Activated B cell treated with CpG ODN at 0.5 μM for 24 hours (primary cell): ENCODE measurements at places on chromosomes 16 and 17. TPM values are rescaled to one million over a fixed set of nuclear protein-coding genes. Genes with fewer than 3 reads are reported as not detected.

The CA7 gene
- total RNA-seq = not detected in 2 replicates

The SOST gene
- total RNA-seq = not detected in 2 replicates

The CCL23 gene
- total RNA-seq = not detected in 2 replicates

The SLC16A13 gene
- 10.4 and 11.8 TPM in 2 replicates for total RNA-seq

The ODAD4 gene
- total RNA-seq = 0.56 and 1.1 TPM in 2 replicates

The SPATA20 gene
- total RNA-seq = 45.6 and 52.3 TPM in 2 replicates

The CA4 gene
- total RNA-seq = not detected in 2 replicates

The KRTAP2-1 gene
- total RNA-seq = not detected in 2 replicates

The HS3ST3A1 gene
- total RNA-seq = not detected in 2 replicates

The CDR2L gene
- not detected in 2 replicates for total RNA-seq

The C17orf58 gene
- 3.5 and 4.3 TPM in 2 replicates for total RNA-seq

The CIBAR2 gene
- not detected in 2 replicates for total RNA-seq

The TP53TG3D gene
- total RNA-seq = not detected in 2 replicates

The NUP85 gene
- total RNA-seq = 103 and 107 TPM in 2 replicates

The NPIPA8 gene
- 0.51 and 0.78 TPM in 2 replicates for total RNA-seq

The ABCA5 gene
- total RNA-seq = 24.2 and 30.3 TPM in 2 replicates

The PRSS33 gene
- not detected in 2 replicates for total RNA-seq

The TAT gene
- not detected in 2 replicates for total RNA-seq

The RND2 gene
- total RNA-seq = 0.05 and 0.13 TPM in 2 replicates
